Fibroblast of skin of left biceps (primary cell): ENCODE measurements at places on chromosomes 1 and 21.

GRCh38 chr1:208127284-208127683 is 116.9 kb downstream of the PLXNA2 start:
- no peak for DNase-seq

DNA sequence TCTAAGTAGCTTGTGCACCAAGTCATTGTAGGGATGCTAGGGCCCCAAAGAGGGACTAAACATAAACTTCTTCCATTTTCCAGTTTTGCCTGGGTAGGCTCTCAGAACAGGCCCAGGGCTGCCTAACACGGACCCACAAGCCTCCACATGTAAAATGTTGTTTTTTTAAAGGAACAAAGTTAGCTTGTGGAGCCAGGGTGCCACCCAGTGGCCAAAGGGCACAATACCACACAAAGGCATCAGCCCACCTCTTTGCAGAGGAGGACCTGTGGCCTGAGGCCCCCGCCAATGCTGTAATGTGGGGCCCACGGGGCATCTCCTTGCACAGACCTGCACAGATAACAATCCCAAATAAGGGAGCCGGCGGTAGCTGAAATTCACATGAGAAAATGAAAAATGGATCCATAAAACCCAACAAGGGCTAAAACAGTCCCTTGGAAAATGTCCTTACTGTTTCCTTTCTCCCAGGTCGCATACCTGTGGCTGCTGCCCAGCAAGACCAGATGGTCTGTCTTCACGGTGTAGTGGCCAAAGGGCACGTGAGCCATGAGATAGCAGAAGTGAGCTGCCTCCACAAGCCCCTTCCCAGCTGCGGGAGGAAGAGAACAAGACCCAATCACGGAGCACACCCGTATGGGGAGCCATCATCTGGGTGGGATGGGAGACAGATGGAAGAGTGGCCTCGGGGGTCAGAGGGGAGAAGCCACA is 23.8 kb downstream of the SEC16B start:
- no peak for DNase-seq

DNA sequence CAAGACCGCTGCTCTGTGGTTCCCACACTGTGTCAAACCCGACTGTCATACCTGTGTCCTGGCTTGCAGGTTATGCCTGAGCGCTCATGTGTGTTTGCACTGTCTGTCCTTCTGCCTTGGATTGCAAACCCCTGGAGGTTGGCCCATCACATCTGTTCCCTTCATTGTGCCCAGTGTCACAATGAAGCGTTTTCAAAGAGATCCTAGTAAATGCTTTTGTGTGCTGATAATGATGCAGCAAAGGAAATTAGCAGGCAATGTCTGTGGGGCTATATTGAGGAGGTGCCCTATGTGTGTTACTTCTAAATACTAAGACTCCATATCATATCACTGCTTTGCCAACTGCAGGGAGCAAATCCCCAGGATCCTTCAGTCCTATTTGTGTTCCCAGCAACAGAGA is 424.4 kb upstream of the NFIA start:
- DNase-seq: no peak

- DNase-seq: no peak
Observed at GRCh38 chr1:54259546-54260140, 59.7 kb downstream of the MRPL37 start.

GRCh38 chr21:36974851-36975192 is 8.4 kb upstream of the HLCS start:
- no peak for DNase-seq

DNA sequence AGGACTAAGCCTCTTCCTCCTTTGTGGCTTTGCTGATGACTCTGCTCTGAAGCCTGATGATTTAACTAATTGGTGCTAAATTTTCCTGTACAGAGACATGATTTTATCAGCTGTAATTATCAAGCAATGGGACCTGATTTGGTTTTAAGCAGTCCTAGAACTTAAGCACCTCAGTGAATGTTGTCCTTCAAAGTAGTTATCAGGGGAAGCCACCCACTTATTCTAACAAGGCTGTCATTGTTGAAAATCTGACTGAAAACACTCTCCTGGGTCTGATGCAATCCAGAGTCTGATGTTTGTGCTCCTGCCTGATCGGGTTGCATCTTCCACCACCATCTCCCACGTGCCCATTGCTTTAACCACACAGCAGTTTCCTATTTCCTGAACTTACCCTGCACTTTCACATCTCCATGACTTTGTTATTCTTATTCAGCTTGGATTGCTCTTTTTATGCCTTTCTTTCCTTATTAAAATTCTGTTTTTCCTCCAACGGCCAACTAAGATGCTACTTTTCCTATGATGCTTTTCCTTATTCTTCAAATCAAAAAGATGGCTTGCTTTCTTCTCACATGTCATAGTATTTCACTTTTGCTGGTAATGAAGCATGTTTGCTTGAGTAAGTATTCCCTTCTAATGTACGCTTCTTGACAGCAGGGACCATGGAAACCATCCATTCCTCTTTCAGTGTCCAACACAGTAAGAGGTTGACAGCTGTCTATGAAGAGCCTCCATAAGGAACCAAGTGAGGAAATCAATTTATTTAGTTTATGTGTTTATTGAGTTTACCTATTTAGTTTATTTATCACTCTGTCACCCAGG is 55.0 kb downstream of the S1PR1 start:
- DNase-seq: peak; percentile 44

GRCh38 chr1:159992161-159992560 is 38.1 kb upstream of the SLAMF9 start:
- no peak for DNase-seq

GRCh38 chr1:67169496-67169895 is 3.2 kb downstream of the IL23R start:
- DNase-seq: no peak

DNA sequence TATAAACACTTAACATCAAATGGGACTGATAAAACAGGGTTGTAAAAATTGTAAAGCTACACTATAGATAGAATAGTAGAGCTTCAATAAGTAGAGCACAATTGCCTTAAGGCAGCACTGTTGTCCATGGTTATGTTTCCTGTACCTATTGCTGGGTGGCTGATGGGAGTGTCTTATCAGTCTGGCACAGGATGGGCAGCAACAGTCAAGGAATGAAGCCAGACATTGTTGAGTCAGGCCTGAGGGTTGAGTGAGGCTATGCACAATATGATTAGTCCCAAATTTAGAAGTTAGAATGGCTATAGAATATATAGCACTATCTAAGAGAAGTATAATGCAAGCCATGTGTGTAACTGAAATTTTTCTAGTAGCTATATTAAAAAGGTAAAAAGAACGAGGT is 25.0 kb upstream of the CD1D start:
- no peak for DNase-seq

DNA sequence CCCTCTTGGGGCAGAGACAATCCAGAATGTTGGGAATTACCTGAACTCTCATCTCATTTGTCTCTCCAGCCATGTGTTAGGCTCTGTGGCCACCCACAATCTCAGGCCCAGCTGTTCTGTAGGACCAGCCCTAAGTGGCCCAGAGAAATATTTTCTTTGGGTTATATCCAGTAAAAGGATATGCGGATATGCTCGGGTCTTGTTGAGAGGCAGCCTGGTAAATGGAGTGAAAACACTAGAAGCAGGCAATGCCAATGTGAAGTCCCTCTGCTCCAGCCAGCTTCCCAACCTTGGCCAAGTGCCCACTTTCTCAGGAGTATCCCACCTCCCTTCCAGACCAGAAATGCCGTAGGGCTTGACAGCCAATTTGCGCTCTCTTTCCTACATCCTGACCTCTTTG is 192.2 kb downstream of the ST6GALNAC3 start:
- no peak for DNase-seq

- no peak for DNase-seq
Observed at GRCh38 chr1:155226910-155227260, 18.4 kb downstream of the MTX1 start.

DNA sequence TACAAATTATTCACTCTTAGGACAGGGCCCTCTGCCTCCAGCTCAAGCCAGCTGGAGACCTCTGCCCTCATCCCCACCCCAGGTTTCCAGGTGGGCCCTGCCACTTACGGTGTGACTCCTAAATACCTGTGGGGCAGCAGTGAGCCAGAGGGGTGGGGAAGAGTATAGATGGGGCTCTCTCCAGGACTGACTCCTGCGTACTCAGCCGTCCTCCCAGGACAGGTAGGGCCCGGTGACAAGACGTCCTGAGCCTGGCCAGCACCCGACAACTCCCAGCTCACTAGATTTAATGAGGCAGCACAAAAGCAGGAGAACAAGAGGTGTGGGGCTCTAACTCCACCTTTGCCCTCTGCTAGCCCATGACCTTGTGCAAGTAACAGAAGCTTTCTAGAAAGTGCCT is 16.8 kb downstream of the GNG12 start:
- DNase-seq: no peak

DNA sequence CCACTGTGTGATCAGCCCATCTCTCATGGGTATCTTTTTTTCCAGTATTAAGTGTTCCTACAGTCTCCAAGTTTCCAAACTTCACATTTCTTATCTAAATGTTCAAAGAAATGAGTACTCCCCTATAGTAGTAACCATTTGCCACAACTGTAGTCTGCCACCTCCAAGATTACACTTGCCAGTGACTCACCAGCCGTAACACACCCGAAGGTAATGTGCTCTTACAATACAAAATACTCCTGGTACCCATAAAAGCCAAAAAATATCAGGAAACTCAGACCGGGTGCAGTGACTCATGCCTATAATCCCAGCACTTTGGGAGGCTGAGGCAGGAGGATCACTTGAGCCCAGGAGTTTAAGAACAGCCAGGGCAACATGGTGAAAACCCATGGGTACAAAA is 20.5 kb upstream of the ZNF496 start:
- no peak for DNase-seq

DNA sequence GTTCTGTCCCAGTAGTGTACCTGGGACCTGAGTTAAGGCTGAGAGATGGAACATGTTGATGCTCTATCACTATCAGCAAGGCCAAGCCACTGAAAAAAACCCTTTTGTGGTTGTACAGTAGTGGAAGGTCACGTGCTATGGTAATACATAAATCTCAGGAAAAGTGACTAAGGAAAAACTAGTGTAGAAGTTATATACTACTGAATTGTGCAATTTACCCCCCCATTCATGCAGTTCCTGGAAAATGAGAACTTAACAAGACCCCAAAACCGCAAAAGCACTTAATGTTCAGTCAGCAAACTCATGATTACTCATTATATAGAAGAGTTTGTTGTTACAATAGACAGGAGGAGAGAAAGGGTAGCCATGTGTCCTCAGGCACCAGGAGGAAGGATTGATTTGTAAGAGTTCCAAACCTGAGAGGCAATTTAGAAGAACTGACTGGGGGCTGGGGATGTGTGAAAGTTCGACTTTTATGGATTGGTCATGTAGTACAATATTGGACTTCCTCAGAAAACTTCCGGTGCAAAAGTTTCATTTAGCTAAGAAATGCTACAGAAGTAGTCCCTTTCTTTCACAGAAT is 91.6 kb downstream of the RGL1 start:
- DNase-seq: no peak

DNA sequence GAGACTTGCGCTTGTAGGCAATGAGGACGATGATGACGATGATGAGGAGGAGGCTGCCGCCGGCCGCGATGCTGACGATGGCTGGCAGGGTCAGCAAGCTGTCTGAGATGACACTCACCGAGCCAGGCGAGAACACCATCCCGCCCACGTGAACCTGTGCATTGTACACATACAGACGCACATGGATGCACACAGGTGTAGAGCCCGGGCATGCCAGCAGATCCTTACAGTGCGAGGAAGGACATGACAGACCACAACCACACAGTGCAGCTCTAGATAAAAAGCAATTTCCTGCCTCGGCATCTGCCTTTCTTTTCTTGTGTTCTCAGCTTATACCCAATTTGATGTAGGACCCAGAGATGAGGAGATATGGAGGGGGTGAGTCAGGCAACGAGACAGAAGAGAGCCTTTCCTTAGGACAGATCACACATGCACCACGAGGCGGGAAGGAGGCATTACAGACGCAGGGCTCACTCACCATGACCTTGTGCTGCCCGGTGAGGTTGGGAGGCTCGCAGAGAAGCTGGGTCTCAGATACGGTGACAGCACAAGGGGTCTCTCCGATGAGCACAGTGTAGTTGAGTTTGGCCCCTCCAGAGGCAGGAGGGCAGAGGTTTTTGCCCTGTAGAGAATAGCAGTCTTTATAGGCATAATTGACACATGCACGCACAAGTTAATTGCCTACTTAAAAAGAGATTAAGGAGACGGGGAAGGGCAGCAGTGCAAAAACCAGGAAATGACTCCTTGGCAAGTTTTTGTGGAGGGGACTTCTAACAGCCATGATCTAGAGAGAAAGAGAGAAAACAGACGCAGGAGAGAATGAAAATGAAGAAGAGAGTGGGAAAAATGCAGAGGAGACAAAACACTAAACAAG is 133.9 kb upstream of the CD34 start:
- no peak for DNase-seq

DNA sequence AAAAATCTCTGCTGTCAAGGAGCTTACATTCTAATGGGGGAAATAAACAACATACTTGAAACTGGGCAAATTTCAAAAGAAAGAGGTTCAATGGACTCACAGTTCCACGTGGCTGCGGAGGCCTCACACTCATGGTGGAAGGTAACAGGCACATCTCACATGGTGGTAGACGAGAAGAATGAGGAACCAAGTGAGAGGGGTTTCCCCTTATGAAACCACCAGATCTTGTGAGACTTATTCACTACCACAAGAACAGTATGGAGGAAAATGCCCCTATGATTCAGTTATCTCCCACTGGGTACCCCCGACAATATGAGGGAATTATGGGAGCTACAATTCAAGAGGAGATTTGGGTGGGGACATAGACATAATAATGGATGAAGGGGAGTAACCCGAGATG is 226.4 kb downstream of the ZP4 start:
- no peak for DNase-seq

DNA sequence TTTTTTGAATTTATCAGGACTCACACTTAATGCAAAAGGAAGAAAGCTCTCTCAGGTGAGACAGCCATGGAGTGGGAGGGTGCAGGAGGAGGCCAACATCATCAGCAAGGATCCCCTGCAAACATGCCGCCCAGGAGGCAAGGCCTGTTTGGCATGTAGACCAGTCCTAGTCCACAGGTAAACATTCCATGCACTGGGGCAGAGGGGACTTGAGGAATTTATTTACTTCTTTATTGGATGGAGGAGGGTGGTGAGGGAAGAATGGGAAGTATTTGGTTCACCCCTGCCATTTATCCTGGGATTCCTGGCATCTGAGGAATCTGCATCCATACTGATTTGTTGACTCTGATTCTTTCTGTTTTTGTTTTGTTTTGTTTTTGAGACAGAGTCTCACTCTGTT is 1.5 kb upstream of the UQCRHL start:
- DNase-seq: no peak

GRCh38 chr1:170881268-170882265 is 53.8 kb upstream of the MROH9 start:
- DNase-seq: no peak

- DNase-seq: no peak
Observed at GRCh38 chr21:44505673-44506278, 34.2 kb downstream of the KRTAP10-1 start.

DNA sequence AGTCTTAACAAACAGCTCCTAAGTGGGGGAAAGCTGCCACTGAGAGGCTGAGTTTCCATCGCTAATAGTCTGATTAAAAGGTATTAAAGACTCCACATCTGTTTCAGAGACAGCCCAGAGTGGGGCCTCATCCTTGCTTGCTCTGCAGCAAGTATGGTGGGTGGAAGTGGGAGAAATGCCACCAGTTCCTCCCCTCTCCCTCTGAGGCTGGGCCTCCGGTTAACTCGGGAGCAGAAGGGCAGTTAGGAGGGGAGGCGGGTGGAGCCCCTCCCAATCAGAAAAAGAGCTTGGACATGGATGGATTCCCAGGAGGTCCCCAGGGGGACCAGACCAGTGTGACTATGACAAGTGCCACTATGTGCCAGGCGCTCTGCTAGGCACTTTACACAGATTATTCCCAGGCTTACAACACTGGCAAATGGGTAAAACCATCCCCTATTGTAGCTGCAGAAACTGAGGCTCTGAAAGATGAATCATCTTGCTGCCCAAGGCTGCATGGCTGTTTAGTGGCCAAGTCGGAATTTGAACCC is 11.4 kb upstream of the ASCL5 start:
- DNase-seq: no peak
